ENCODE measurements at places on chromosomes 3 and 15.

- DNase-seq, result no peak
Measured at GRCh38 chr3:146091397-146091796, 69.6 kb downstream of the PLOD2 start.

- DNase-seq, result no peak
Measured at GRCh38 chr3:138479438-138479863, 45.0 kb downstream of the ESYT3 start.

- no peak for DNase-seq
Measured at GRCh38 chr3:39757307-39757706, 52.1 kb upstream of the MYRIP start.

- no peak for DNase-seq
Measured at GRCh38 chr15:26771578-26772153, 1.2 kb downstream of the GABRB3 start.

DNA sequence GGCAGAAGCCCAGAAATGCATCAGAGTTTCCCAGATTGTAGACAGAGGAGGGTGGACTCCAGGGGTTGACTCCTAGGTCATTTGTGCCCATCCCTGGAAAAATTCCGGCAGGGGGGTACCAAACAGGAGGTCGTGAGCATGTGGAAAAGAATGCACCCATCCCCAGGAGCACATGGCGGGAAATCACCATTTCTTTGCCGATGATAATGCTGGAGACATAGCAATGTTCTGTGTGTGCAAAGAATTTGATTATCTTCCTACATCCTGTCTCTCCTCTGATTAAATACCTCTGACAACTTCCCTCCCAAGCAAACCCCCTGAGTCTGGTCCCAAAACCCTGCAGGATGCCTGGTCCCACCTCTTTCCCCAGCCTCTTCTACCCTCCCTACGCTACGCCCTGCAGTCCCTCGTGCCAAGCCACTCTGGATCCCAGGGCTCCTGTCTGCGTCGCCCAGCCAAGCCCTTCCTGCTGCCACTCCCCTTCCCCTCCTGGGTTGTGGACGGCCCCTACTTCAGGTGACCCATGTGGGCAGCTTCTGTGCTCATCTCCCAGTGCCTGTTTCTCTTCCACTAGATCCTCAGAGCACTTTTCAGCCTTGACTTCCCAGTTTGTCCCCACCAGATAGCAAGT is 15.8 kb downstream of the WNT7A start:
- no peak for DNase-seq

- no peak for DNase-seq
Measured at GRCh38 chr3:11195721-11196332, 41.5 kb downstream of the HRH1 start.

- DNase-seq, result no peak
Measured at GRCh38 chr3:105791131-105791530, 77.7 kb downstream of the CBLB start.

- no peak for DNase-seq
Measured at GRCh38 chr15:58459560-58459959, 27.8 kb downstream of the LIPC start.

GRCh38 chr15:75644376-75644775 is 3.3 kb upstream of the SNX33 start:
- no peak for DNase-seq

- DNase-seq, result no peak
Measured at GRCh38 chr15:26537663-26538062, 235.2 kb downstream of the GABRB3 start.

DNA sequence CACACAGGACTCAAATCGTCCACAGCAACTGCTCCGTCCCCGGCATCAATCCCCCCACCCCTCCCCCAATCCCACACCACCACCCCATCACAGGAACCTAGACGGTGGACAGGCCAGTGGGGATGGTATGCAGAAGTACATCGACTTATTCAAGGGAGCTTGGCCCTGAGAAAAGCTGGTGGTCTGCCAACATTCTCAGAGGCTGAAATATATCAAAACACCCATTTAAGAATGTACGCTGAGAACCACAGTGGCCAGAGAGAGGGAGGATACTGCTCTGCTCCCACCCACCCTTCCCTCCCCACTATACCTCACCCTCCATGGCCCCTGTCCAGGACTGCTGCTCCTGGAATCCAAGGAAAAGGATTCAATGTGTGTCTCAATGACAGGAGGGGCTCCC is 12.4 kb upstream of the USP3 start:
- DNase-seq, result no peak

DNA sequence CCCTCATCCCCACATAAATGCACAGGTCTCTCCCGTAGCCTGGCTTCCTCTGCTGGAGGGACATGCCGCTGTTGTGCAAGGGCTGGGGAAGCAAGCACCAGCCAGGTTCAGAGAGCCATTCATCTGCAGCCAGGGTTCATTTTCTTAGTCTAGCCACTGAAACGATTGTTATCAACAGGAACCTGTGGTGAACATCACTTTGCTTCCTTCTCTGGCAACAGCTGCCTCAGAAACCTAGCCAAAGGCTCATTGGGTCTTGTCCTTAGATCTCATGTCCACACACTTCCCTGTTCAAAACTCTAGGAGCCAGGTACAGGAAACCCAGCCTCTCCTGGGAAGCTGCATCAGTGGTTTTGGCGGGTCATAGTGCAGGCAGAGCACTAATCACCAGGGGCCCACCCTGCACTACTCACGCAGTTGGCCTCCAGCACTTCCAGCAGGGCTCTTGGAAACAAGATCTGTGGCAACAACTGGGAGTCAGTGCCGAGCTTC is 47.0 kb downstream of the OXNAD1 start:
- DNase-seq, result no peak

Data from activated naive CD8-positive, alpha-beta T cell treated with anti-CD3 and anti-CD28 coated beads, Interleukin-2, amount 50 U/mL, for 16 hours (primary cell).